ENCODE measurements at places on chromosomes 13 and 19.
A peak's percentile ranks its signal among the peaks of the same experiment; 100 is the strongest.

DNA sequence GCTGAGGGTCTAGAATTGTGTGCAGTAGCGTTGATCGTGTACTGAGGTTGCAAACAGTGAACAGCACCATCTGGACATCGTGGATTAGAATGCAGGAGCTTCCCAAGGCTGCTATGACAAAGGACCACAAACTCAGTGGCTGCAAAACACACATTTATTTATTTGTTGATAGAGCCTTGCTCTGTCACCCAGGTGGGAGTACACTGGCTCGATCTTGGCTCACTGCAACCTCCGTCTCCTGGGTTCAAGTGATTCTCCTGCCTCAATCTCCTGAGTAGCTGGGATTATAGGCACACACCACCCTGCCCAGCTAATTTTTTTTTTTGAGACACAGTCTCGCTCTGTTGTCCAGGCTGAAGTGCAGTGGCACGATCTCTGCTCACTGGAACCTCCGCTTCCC lies 2.3 kb upstream of the UHRF1 start:
- no peak for DNase-seq

DNA sequence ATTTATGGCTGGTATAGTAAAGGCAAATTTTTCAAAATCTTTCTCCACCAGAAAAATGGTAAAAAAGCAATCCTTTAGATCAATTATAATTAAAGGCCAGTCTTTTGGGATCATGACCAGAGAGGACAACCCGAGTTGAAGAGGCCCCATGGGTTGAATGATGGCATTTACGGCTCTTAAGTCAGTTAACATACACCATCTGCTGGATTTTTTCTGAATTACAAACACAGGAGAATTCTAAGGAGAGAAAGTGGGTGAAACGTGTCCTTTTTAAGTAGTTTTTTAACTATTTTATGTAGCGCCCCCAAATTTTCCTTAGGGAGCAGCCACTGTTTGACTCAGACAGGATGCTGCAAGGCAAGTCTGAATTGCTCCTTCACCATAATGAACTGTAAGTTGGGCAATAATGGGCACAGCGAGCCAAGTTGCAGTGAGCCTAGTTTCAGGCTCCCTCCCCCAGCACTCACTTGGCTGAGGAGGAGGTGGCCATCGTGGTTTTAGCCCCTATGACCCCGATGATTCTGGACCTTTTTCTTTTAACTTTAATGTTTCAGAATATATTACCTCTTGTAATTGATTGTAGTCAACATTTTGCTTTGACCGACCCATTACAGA lies 13.6 kb upstream of the ZNF611 start:
- no peak for DNase-seq

DNA sequence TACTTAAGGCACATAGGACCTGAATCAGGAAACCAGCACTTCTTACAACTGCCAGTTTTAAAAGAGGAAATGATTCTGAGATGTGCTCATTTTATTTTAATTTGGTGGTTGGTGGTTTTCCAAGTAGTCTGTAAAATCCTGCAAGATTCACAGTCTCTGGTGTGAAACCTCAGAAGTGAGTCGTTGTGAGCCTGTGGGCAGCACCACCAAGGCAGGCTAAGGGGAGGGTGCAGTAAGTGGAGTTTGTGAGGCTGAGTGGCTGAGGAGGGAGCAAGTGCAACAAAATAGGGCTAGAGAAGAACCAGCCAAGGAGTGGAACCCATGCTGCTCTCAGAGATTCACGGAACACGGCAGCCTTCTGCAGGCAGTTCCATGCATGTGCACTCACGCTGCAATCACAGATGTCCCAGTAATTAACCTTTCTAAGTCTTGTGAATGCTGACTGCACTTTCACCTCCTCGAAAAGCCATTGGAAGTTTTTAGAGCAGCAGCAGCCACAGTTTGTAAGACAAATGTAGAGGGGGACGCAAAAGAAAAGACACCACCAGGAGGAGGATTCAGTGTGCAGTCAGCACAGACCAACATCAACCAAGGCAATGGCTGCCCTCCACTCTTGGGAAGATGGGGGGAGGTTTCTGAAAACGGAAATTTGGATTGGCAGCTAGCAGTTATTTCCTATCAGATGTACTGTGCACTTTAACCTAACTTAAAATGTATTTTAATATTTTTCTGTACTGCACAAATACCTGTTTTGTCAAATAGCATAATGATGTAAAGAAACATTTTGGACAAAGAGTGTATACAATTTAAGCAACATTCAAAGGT lies 44.9 kb downstream of the ESD start:
- DNase-seq = peak; percentile 71

DNA sequence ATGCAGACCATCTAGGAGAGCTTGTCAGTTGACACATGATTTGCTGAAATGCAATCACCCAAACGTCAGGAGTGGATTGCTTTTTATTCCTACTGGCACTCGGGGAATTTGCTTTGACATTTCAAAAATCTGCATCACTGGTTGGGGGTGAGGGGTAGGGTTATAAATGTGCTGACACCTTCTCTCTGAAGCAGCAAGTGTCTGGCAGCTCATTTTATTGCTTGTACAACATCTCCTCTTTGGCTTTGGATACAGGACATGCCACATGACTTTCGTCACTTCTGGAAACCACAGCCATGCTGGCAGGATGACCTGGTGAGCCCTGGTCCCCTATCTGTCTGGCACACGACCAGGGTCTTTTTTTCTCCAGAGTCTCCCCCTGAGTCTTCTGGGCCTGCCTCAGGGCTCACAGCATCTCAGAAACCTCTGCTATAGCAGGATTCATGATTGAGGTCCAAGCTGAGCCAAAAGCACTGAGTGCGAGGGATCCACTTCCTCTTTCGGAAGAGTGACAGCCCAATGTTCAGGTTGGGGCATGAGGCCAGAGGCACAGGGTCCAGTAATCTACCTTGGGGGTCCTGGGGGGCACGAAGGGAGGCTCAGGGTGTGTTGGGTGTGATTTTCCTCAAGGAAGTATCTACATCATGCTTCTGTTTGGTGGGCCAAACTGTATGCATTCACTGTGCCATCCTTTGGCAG lies 60.1 kb downstream of the HSPH1 start:
- DNase-seq = no peak

DNA sequence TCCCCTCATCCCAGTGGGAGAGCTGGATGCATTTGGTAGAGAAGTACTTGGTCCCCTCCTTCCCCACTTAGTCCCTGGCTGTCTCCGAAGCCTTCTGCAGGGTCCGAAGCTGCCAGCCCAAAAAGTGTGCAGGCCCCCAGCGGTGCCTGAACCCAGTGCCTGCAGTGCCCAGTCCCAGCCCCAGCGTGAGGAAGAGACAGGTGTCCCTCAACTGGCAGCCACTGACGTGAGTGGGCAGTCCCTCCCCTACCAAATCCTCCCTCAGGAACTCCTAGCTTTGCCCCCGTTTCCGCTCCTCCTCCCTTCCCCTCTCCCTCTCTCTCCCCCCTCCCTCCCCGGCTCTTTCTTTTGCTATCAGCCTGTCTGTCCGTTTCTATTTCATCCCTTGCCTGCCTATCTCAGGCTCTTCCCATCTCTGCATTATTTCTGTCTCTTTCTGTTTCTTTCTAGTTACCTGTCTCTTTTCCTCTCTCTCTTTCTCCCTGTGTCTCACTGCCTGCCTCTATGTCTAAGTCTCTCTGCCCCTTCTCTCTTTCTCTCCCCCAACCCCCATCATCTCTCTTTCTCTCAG lies 1.8 kb upstream of the LTBP4 start:
- no peak for DNase-seq

GRCh38 chr13:53216773-53217172 lies 188.2 kb downstream of the OLFM4 start:
- DNase-seq = no peak

DNA sequence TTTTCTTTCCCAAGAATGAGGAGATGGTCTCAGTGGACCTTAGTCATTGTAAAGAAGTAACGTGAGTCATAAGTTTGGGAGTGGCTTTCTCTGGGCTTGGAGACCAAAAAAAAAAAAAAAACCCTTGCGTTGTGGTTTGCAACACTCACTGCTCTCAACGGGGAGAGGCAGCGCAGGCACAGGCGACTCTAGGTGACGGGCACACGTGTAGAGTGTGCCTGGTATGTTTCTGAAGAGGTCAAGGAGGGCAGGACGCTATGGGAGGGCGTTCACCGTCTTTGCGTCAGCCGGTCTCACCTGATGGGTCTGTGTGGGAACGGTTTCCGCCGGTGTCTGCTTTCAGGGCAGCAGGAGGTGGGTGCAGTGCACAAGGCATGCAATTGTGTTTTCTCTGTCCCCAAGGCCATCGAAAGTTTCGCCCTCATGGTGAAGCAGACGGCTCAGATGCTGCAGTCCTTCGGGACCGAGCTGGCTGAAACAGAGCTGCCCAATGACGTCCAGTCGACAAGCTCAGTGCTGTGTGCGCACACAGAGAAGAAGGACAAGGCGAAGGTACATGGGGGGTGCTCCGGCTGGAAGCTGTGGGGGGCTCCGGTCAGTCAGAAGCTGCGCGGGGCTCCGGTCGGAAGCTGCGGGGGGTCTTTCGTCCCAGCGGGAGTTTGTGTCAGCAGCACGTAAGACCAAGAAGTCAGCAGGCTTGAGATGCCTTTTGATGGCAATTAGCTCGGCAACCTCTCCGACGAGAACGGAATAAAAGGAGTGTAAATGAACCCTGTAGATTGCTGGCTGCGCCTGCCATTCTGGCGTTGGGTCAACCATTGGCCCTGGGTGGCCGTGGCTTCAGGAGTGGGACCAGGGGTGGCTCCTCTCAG lies 40.8 kb upstream of the F7 start:
- DNase-seq = no peak

GRCh38 chr13:75461314-75461713 lies 20.7 kb downstream of the TBC1D4 start:
- no peak for DNase-seq

DNA sequence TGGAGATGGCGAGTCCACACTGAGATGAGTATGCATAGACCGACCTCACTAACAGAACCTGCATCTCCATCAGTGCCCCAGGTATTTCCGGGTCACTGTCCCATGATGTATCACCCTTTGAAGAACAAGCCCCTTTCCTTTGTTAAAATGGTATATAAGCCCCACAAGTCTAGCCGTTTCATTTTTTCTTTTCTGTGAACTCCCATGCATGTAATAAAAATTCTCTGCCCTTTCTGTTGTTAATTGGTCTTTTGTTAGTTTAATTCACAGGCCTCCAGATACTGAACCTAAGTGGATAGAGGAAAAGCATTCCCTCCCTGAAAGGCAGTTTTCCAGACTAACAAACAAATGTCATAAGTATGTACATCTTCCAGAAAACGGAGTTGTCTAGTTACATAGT lies 15.0 kb upstream of the CD177 start:
- DNase-seq = no peak

DNA sequence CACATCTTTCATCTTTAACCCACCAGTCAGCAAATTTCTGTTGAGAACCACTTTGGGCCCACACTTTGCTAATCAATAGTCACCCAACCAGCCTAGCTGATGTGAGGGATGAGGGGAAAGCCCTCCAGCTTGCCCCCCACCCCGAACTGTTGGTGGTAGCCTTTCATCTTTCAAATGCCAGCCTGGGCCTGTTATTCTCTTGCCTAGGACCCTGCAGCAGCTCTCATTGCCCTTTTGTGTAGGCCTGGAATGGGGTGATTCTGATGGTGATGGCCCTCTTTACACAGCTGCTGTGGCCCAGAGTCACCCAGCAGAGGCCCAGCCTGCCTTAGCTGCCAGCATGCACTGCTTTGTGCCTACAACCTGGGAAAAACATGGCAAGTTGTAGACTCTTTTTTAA lies 294.5 kb downstream of the SLC7A1 start:
- no peak for DNase-seq

DNA sequence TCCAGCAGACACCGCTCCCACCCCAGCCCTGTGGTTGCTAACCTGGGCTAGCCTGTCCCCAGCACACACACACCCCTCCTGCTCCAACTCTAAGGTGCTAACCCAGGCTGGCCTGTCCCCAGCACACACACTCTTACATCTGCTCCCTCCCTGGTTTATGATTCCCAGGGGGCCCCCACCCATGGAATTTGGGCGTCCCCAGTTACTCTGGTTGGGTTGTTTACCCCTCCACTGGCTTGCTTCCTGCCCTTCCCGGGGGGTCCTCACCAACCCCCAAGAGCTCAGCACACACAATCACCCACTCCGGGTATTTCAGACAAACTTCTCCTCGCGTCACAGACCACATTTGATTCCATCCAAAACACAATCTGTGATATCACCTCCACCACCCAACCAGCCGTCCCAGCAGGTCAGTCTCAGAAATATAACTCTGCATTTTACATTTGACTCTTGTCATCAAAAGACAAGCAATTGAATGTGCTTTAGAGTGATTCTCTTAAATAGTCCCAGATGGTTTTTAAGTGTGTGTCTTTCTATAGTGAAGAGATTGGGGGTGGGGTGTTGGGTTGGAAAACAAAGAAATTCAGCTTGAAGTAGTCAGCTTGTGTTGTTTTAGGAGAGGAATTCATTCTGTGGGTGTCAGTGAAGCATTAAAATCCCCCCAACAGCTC lies 20.1 kb downstream of the COL4A2 start:
- DNase-seq = no peak

DNA sequence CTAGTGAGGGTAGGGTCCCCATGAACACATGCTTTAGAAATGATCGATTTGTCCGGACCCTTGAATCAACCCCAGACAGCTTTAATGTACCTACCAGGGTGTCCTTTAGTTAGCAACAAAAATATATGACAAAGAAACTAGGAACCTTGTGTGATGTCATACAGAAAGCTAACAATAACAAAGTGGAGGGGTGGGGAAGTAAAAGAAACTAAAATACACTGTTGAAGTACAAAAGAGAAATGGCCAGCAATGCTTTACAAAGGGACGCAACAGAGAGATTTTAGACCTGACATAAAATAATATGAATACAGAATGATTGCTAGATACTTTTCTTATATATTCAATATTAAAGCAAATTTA lies 40.0 kb downstream of the DZIP1 start:
- DNase-seq = no peak

GRCh38 chr13:43537124-43537523 lies 249.6 kb downstream of the ENOX1 start:
- DNase-seq = no peak

DNA sequence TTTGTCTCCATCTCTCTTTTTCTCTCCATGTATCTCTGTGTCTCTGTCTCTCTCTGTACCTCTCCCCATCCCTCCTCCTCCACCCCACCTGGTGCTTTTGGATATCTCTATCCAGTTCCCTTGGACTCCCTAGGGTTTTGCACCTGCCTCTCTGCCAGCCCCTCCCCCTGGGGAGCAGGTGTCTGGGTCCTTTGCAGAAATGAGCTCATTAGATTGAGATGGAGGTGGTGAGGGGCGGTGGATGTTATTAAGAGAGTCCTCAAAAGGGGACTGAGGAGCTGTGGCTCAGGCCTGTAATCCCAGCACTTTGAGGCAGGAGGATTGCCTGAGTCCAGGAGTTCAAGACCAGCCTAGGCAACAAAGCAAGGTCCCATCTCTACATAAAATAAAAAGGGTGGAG lies 2.1 kb downstream of the KCNN4 start:
- DNase-seq = no peak

- no peak for DNase-seq
These were observed 221.9 kb upstream of the SLC10A2 start for GRCh38 chr13:103288114-103288513.

- no peak for DNase-seq
These were observed 22.8 kb upstream of the GAS6 start for GRCh38 chr13:113886561-113887112.

Measured in stimulated activated CD8-positive, alpha-beta memory T cell treated with anti-CD3 and anti-CD28 coated beads, Interleukin-4, amount 100 ng/mL, for 48 hours (primary cell).